Hematopoietic multipotent progenitor cell treated with erythropoietin and hydrocortisone succinate and interleukin-3 and kit ligand, for 6 days (in vitro differentiated cells): ENCODE measurements at places on chromosomes 7 and 10.

- peak; percentile 46 for DNase-seq
Measured at GRCh38 chr10:102869258-102870198, at the start of gene AS3MT. Gene AS3MT (plus strand): TSS chr10:102869470. CDS start chr10:102869593, 123 bp downstream.

GRCh38 chr10:89853781-89854191 is 152.4 kb downstream of the KIF20B start:
- DNase-seq, result no peak

- DNase-seq, result peak; percentile 27
Measured at GRCh38 chr7:72335561-72336381, 76.4 kb downstream of the CALN1 start.

GRCh38 chr7:106377847-106378361 is 93.1 kb upstream of the NAMPT start:
- DNase-seq, result no peak

DNA sequence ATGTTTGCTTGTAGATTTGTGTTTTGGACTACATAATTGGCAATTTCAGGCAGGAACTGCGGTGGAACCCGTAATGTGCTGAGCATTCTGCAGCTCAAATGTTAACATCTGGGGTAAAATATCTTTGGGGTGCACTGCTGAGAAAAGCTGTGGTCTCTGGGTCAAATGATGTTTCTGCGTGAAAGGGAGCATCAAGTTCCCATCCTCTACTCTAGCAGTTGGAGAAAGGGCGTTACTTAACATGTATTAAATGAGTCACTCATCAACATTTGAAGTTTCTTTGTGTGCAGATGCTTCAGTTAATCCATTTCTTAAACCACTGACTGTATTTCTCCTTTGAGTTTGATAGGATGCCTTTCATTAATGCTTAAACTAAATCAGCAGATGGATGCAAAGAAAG is 273.1 kb upstream of the PITRM1 start:
- DNase-seq, result no peak
